ENCODE measurements at places on chromosomes 13 and 19.

DNA sequence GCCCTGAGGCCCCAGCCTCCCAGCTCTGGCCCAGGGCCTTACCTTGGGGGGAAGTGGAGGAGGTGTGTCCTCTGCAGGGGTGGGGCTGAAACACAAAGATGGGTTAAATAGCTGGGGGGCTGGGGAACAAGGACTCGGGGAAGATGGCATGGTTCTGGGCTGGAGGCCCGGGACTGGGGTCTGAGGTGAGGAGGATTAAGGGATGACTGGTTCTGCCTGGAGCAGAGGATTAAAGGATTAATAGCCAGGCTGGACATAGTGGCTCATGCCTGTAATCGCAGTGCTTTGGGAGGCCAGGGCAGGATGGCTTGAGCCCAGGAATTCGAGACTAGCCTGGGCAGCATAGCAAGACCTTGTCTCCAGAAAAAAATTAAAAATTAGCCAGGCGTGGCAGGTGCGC, 11.6 kb downstream of the MAP4K1 start:
- DNase-seq = no peak

DNA sequence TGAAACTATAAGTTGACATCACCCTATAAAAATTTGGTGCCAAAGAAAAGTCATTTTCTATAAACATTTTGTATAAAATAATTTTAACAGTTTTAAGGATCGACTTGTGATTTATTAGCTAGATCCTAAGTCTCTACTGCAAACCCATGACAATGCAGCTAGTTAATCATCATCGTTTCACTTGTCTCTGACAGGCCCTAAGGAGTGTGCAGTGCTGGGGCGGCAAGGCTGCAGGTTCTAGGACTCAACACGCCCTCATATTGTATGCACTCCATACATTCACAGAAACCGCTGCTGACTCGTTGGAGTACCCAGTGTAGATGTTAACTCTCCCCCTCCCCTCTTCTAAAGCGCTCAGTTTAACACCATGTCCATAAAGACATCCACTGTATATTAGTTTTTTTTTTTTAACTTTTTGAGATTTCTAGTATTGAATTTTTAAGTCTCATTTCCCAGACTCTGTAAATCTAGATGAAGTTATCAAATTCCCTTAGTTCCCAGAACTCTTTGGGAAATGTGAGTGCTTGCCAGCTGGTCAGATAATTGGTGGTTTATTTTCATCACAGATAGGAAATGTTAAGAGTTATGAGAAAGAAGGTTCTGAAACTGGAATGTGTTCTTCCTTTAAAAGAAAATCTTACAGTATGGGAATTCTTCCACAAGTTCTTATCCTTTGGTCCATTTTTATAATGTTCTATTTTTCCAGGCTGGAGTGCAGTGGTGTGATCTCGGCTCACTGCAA, 162.8 kb upstream of the RNF113B start:
- no peak for DNase-seq

DNA sequence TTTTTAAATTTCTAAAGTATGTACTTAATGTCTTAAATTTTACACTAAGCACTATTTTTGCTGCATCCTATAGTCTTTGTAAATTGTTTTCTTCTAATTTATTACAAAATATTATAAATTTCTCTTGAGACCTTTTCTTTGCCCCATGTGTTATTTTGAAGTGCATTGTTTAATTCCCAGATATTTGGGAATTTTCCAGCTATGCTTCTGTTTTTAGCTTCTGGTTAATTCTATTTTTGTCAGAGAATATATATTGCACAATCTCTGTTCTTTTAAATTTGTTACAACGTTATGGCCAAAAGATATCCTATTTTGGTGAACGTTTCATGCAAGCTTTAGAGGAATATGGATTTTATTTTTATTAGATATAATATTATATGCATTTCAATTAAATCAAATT, 917.4 kb upstream of the MIR17HG start:
- DNase-seq = no peak

DNA sequence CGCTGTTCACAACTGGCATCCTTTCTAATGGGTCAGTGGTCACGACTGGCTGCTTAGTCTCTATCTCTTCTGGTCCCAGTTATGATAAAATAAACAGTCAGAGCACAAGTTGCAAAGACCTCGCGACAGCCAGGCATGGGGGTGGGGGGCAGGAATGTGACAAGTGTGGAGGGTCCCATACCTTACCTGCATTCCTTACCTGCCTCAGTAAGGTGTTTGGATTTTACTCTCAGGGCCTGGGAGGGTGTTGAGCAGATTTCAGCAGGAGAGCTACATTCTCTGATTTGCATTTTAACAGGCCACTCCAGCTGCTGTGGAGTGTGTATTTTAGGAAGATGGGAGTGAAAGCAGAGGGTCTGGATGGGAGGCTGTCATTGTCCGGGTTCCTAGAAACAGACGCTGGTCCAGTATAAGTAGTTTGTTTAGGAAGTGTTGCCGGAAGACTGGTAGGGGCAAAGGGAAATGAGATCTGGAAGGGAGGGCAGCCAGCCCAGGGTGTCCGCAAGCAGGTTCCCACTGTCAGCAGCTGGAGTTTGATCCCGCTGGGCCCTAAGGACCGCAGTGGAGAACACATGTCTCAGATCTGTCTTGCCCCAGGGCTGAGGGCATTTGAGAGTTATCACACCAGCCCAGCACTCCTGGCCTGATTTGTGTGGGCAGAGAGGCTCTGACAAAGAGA, 920.0 kb downstream of the UQCRFS1 start:
- DNase-seq = no peak

GRCh38 chr19:9996541-9996940, 13.8 kb downstream of the COL5A3 start:
- DNase-seq = no peak

GRCh38 chr13:43484432-43485225, 302.1 kb downstream of the ENOX1 start:
- no peak for DNase-seq

GRCh38 chr13:30535046-30535445, 69.3 kb upstream of the HMGB1 start:
- DNase-seq = no peak

GRCh38 chr13:81487151-81487550, 1146.2 kb upstream of the SPRY2 start:
- no peak for DNase-seq

- DNase-seq = no peak
Observed at GRCh38 chr13:45879666-45880065, 28.1 kb upstream of the SIAH3 start.

GRCh38 chr13:21086929-21087328, 25.5 kb upstream of the LATS2 start:
- DNase-seq = no peak

DNA sequence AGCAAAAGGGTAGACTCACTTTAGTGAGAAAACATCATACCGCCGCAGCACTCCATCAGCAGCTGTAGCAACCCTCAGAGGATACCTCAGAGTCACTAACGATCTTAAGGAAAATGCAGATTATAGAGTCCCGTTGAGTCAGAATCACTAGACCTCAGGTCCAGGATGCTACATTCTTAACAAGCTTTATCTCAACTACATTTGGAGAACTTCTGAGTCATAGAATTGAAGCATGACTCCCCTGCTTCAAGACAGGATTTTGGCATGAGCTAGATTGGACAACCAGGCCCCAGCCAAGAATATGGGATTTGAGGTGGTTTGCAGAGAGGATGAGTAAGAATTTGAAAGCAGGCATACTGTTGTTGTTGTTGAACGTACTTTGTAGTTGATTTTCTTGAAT, 118.9 kb upstream of the UBL3 start:
- no peak for DNase-seq

- DNase-seq = no peak
Observed at GRCh38 chr13:109680288-109680687, 106.1 kb downstream of the IRS2 start.

GRCh38 chr13:50055454-50055853, 40.2 kb downstream of the KCNRG start:
- no peak for DNase-seq

- no peak for DNase-seq
Observed at GRCh38 chr19:31266731-31267130, 82.5 kb downstream of the TSHZ3 start.

- DNase-seq = no peak
Observed at GRCh38 chr13:39682310-39682709, 26.8 kb downstream of the COG6 start.

DNA sequence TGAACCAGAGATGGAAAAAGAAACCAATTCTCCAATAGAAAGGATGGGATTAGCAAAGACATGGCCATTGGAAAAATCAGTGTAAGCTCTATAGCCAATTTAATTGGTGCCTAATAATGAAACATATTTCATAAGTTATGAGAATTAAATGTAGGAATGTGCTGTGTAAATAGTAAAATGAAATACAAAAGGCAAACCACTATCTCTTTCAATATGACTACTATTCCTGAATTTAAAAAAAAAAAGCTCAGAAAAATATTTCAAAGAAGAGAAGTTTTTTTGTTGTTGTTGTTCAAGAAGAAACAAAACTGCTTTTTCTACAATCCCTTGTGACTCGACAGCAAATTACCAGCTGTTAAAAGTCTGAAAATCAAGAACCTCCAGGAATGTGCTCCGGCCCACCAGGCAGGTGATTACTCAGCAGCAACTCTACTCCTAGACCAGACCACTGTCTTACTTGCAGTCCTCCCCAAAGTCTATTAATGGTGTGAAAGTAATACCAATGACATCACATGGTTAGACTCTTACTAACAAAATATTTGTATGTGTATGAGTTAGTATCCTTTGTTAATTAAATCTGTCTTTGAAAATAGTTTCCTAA, 362.4 kb downstream of the KCTD12 start:
- DNase-seq = no peak

DNA sequence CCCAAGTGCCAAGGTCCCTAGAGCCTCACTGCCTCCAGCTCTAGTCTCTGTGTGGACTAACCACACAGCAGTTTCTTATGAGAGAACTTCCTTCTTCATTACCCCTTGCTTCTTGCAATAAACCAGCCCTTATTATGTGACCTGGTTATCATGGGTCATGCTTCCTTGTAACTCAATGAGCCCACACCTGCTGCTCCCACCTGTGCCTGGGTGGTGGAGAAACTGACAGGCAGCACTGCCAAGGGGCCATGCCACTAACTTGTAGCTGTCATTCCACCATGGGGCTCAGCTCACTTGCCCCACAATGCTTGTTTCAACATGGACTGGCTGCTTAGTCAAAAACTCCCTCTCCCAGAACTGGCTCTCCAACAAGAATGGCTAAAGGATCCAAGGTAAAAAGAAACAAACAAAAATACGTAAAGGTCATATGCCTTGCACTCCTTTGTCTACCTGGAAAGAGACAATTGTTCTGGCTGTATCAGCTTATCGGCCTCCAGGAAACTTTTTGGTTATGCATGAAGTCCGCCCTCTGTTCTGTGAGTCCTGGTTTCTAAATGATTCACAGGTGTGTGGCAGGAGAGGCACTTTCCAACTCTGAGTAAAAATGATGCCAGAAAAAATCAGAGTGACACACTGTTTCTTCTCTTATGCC, 446.4 kb downstream of the COG6 start:
- DNase-seq = peak; percentile 29

DNA sequence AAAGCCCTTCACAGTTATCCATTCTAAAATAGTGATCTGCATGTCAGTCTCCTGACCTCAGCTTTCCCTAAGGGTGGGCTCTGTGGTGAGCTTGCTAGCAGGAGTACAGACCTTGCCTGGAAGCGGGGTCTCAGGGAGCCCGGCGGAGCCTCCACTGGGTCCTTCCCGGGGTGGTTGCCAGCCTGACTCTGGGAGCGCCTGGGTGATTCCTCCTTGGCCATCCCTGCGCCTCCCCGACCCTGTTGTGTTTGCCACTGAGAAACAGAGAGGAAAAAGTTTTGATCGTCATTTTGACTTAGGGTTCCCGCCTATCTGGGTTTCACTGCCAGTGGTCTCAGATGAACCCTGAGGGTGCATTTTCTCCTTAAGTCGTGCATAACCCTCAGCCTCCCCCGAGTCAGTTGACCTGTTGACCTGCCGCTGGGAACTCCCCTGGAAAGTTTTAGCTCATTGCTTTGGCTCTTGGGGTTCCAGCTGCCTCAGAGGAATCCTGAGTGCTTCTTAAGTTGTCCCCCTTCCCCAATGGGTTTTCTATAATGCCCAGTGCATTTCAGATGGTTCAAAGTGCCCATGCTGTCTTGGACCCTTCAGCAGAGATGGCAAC, 117.8 kb downstream of the RAB20 start:
- DNase-seq = no peak

DNA sequence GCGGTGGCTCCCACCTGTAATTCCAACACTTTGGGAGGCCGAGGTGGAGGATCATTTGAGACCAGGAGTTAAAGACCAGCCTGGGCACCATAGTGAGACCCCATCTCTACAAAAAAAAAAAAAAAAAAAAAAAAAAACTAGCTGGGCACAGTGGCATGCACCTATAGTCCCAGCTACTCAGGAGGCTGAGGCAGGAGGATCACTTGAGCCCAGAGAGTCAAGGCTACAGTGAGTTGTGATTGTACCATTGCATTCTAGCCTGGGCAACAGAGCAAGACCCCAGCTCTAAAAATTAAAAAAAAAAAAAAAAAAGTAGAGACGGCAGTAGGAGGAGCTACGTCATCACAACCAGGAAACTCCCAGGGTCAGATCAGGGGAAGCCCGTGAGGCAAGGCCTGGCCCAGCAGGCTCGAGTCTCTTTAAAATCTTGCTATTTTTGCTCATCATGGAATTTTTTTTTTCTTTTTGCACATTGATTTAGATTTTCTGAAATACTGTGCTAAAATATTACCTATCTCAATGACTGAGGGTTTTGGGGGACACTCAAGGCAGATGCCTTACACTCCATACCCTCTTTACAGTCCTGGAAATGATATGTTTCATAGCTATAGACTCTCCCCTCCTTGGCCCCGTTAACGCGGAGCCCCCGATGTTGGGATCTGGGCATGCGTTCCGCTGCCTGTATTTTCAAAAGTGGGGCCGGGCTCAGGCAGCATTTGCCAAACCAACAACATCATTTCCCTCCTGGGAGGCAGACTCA, 44.4 kb upstream of the USE1 start:
- DNase-seq = no peak

- DNase-seq = no peak
Observed at GRCh38 chr13:52348071-52348470, 57.9 kb downstream of the THSD1 start.

GRCh38 chr13:29310806-29311205, 284.7 kb downstream of the SLC7A1 start:
- no peak for DNase-seq

DNA sequence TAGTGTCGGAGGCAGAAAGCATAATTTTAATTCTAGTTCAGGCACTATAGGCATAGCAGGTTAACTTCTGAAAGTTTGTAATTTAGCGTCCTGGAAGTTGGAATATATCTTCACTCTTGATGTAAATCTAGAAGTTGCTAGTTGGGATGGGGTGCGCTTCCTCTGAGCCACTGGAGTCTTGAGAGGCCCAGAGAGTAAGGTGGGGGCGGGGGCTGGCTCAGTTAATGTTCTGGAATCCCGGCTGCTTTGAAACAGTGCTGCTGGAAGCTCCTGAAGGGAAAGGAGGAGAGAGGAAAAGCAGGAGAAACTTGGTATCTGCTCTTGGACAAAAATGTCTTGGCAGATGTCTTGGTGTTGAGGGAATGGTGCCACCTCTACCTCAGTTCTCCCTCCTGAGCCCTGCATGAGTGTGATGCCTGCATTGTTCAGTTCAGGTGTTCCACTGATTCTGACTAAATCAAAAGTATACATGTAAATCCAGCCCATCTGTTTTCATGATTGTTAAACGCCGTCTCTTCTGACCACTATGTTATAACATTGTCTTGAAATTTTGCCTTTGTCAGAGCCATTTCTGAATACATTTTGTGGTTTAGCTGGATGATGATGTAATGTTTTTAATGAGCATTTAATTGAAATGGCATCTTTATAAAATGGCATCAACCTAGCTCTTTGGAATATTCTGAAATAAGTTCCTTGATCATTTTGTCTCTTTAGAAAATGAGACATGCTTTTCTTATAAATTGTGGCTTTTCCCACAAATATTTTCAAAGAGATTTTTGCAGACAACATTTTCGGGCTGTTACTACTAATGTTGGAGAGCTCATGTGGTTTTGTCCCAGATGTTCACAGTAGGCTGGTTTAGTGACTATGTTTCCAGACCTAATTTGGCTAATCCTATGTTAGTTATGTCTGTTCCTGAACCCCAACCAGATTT, 202.7 kb downstream of the SHISA2 start:
- no peak for DNase-seq

Measured in activated naive CD4-positive, alpha-beta T cell treated with anti-CD3 and anti-CD28 coated beads, Interleukin-2, amount 50 U/mL, for 16 hours (primary cell).